CD8-positive, alpha-beta memory T cell (primary cell): ENCODE measurements at places on chromosomes 4 and X. TPM values are rescaled to one million over a fixed set of nuclear protein-coding genes. Genes with fewer than 3 reads are reported as not detected.

The COL25A1 gene
- not detected for total RNA-seq

The ADH5 gene
- total RNA-seq = 113 TPM

The AADAT gene
- not detected for total RNA-seq

The BEND2 gene
- not detected for total RNA-seq

DNA sequence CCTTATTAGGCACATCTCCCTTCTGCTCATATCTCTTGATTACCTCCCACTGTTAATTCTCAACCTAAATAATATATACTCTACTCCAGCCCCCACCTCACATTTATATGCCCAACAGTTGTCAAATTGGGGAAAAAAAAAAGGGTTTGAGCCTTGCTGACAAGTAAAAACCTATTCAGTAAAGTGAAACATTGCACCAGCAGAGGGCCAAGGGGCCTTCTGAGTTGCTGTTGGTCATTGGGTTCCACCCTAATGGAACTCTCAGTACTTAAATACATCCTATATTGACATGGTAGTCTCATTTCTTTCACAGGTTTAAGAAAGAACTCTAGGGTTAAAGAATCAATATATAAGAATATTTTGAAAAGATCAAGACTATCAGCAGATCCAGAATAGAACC lies 362.2 kb downstream of the SMARCA1 start:
- no peak for DNase-seq
- H3K4me1 ChIP-seq = no peaks in the 10 kb centered on the region
- H3K27me3 ChIP-seq = no peaks in the 10 kb centered on the region
- H3K4me3 ChIP-seq = no peak overlapping the region

- H3K27ac ChIP-seq = no peak overlapping the region
- H3K4me1 ChIP-seq = peaks cover 94% of the 10 kb centered on the region
- H3K27me3 ChIP-seq = no peaks in the 10 kb centered on the region
- no peaks in the 10 kb centered on the region for H3K36me3 ChIP-seq
- H3K4me3 ChIP-seq = peak overlapping the region; percentile 20
These were observed 145.1 kb downstream of the INPP4B start for GRCh38 chr4:142701017-142701416.

- H3K4me3 ChIP-seq = no peak overlapping the region
- no peaks in the 10 kb centered on the region for H3K4me1 ChIP-seq
- H3K27ac ChIP-seq = no peak overlapping the region
- no peak for DNase-seq
- no peaks in the 10 kb centered on the region for H3K36me3 ChIP-seq
- no peaks in the 10 kb centered on the region for H3K27me3 ChIP-seq
These were observed 41.6 kb upstream of the UGDH start for GRCh38 chr4:39568805-39569204.
